ENCODE measurements at places on chromosomes 16 and 17.

GRCh38 chr16:4435337-4436067 lies 9.8 kb downstream of the DNAJA3 start:
- DNase-seq = no peak

- peak; percentile 51 for DNase-seq
Observed at GRCh38 chr16:2902337-2903130, 9.2 kb upstream of the FLYWCH1 start.

DNA sequence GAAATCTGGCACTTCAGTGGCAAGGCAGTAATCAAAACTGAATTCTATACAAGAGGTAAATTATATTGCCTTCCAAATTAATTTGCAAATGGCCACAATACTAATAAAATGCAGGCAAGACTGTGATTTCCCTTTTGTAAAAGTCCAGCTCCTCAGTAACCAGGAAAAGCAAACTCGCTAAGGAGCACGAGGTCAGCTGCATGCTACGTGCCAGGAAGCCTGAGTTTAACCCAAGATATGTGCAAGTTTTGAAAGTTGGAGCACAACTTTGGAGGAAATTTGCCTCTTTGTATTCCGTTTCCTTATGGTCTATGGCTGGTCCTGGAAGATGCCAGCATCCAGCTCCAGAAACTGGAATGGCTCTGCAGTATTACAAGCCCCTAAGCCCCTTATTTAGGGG lies 226.8 kb upstream of the DYNLRB2 start:
- no peak for DNase-seq

GRCh38 chr17:1362964-1363363 lies 37.1 kb downstream of the YWHAE start:
- DNase-seq = no peak

DNA sequence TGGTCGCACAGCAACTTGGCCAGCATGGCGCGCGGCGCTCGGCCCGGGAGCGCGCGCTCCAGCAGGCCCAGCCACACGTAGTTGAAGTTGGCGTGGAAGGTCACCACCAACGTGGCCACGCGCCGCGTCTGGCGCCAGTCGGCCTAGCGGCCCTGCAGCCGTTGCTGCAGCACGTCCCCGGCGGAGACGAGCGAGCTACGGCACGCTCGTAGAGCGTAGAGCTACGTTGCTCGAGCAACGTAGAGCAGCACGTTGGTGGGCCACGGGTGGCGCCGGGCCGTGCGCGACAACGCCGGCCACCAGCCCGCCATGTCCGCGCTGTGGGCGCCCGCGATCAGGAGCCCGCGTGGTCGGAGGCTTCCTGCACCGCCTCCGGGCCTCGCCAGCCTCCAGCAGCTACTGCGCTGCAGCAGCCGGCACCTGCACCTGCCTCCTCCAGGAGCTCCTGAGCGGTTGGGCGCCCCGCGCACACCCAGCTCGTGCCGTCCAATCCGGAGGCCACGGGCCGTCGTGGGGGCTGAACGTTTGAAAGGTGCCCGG lies 13.4 kb upstream of the SULT1A1 start:
- DNase-seq = peak; percentile 32

- no peak for DNase-seq
Observed at GRCh38 chr16:78926723-78927210, 673.8 kb downstream of the MAF start.

- DNase-seq = no peak
Observed at GRCh38 chr17:2063261-2064146, 8.6 kb downstream of the HIC1 start.

DNA sequence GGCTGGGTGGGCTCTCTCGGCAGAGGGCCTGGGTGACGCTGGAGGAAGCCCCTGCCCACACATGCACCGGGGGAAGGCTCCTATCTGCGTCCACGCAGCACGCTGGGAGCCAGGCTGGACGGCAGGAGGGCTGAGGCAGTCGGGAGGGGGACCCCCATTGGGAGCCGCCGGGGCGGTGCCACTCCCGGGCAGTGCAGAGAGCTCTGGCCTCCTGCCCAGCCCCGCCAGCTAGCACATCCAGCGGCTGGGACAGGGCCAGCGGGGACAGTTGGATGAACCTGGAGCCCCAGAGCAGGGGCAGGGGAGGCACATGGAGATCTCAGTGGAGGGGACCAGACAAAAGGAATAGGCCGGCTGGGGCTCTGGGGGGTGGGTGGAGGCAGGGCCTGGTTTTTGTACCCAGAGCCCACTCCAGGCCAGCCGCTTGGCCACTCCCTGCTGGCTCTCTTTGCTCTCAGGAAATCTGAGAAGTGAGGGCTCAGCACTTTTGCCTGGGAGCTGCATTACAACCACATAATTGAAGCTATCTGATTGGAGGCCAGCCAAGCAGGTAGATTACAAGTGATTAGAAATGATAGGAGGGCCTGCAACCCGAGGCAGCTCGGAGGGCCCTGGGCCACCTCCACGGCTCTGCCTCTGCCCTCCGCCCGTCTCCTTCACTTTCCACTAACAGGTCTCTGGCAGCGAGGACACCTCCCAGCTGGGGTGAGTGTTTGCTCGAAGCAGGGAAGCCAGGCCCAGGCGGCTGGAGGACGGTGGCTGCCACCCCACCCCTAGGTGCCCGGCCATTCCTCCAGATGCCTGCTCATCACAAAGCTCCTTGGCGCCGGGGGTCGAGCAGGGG lies 40.1 kb downstream of the ENGASE start:
- peak; percentile 86 for DNase-seq

- DNase-seq = no peak
Observed at GRCh38 chr17:2218426-2218825, 85.2 kb downstream of the SMG6 start.

- no peak for DNase-seq
Observed at GRCh38 chr17:57242148-57242547, 14.2 kb upstream of the MSI2 start.

DNA sequence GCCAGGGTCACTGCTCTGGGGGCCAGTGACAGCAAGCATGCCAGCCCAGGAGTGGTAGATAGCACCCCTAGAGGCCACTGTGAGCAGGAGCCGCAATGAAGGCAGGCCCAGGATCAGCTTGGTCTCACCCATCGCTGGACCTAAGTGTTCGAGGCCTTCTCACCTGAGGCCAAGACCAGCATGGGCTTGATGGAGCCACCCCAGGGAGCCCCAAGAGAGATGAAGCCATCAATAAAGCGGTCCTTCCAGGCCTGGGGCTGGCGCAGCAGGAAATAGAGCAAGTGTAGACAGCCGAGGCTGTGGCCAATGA lies 1.8 kb downstream of the LCAT start:
- DNase-seq = peak; percentile 94

GRCh38 chr17:16986391-16986790 lies 14.5 kb upstream of the TNFRSF13B start:
- DNase-seq = peak; percentile 39

- no peak for DNase-seq
Observed at GRCh38 chr17:80224683-80225082, 4.5 kb downstream of the SLC26A11 start.

DNA sequence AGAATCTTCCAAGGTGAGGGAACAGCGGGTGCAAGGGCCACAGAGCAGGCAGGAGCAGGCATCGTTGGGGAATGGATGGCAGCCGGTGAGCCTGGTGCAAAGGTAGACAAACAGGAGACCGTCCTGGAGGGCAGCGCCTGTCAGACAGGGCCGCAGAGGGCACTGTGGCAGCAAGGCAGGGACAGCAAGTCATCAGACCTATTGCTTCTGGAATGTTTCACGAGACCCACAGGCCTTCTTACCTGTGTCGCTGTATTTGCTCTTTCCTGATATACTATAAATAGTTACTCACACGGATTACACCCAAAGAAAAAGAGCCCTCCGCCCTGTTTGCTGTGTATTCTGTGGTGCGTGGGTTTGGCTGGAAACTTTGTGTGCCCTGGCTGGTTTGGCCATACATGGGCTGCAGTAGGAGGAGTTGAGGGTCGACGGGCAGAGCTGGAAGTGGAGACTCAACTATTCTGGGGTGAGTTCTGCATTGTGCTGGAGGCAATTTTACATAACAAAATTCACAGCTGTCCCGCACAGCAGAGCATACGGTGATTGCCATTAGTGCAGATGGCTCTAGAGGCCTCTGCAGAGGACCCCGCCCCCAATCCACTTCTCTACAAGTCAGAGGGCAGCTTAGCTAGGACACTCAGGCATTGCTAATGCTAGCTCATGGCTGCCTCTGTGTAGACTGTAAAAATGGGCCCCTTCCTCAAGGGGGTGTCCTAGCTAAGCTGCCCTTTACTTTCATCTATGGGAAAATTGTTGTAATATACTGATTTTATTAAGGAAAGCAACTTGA lies 18.6 kb upstream of the POLR3E start:
- DNase-seq = peak; percentile 71

DNA sequence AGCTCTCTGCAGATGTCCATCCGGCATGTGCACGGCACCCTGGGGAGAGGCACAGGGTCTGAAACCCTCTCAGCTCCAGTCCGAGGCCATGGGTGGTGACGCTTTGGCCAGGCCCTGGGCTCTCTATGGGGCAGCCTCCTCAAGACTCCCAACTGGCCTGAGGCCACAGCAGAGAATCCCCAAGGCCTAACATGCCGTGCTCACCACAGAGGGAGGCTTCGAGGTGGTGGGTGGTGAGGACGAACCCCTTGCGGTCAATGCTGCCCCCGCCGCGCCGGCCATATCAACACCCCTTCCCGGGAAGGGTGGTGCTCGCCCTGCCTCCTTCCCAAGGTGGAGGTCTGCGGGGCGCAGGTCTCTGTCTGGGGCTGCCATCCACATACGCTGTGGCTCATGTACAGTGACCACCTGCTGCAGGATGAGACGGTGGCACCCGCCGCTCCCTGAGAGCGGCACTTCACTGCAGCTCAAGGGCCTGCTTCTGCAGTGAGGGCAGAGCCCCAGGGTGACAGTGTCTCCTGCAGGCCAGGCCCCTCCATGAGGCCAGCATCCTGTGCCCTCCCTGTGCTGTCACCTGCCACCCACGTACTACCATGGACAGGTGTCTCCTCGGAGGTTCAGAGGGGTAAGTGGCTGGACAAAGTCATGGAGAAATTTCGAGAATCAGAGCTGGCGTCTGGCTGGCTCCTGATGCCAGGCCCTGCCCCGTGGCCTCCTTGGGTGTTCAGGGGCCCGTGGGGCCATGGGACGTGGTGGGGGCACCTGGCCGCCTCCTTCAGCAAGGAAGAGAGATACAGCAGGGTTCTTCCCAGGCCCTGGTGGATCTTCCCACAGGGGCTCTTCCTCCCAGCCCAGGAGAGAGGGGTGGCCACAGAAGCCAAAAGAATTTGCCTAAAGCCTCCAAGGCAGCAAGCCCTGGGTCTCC lies 54.6 kb upstream of the ACSF3 start:
- DNase-seq = no peak

DNA sequence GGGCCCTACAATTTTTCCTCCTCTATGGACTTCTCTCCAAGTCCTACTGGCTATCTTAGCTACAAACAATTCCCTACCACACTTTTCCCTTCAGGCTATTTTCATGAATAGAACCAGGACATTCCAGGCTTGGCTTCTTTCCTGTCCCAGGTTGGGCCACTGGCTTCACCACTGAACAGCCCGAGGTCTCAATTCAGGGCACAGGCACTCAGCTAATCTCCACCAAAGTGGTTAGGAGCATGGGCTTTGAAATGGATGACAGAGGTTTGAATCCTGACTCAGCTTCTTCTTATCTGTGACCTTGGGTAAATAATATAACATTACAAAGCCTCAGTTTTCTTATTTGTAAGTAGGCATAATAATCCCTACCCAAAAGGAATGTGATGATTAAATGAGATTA lies 50.9 kb upstream of the ZNF629 start:
- DNase-seq = no peak

- no peak for DNase-seq
Observed at GRCh38 chr16:72029567-72030271, 21.2 kb downstream of the DHODH start.

- DNase-seq = no peak
Observed at GRCh38 chr17:17719966-17720543, 38.8 kb downstream of the RAI1 start.
